ENCODE measurements at places on chromosomes 2 and 18.

- H3K4me3 ChIP-seq, result no peak overlapping the region
- no peaks in the 10 kb centered on the region for H3K27me3 ChIP-seq
- H3K36me3 ChIP-seq, result peaks cover 1% of the 10 kb centered on the region
- peaks cover 12% of the 10 kb centered on the region for H3K4me1 ChIP-seq
- DNase-seq, result no peak
These were observed 102.9 kb upstream of the ALPP start for GRCh38 chr2:232275670-232276069.

GRCh38 chr2:171387052-171387451 lies 46.7 kb downstream of the METTL8 start:
- DNase-seq, result no peak
- no peak overlapping the region for H3K4me3 ChIP-seq
- H3K36me3 ChIP-seq, result peaks cover 4% of the 10 kb centered on the region
- no peak overlapping the region for H3K27ac ChIP-seq

DNA sequence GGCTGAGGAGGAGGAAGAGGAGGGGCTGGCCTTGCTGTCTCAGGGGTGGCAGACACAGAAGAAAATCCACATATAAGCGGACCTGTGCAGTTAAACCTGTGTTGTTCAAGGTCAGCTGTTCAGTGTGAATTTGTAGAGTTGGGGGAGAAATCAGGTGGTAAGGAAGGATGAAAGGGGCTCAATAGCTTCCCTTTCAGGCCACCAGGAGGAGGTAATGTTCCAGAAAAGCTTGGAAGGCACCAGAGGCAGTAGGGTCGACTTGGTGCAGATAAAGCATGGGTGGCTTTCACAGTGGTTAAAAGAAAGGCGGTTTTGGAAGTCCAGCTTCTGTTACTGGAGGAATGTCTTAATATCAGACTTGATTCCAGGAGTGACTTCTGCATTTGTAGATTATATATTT lies 167.4 kb downstream of the THSD7B start:
- H3K36me3 ChIP-seq, result no peaks in the 10 kb centered on the region
- no peak for DNase-seq
- no peaks in the 10 kb centered on the region for H3K27me3 ChIP-seq
- H3K4me1 ChIP-seq, result no peaks in the 10 kb centered on the region

GRCh38 chr2:64472881-64473280 lies 18.9 kb downstream of the LGALSL start:
- H3K27ac ChIP-seq, result no peak overlapping the region
- DNase-seq, result no peak
- H3K4me3 ChIP-seq, result no peak overlapping the region
- H3K36me3 ChIP-seq, result no peaks in the 10 kb centered on the region
- H3K27me3 ChIP-seq, result no peaks in the 10 kb centered on the region

- H3K4me3 ChIP-seq, result no peak overlapping the region
- no peaks in the 10 kb centered on the region for H3K36me3 ChIP-seq
- DNase-seq, result no peak
These were observed 245.5 kb downstream of the FHOD3 start for GRCh38 chr18:36543030-36543429.

GRCh38 chr2:13193900-13194299 lies 477.2 kb downstream of the TRIB2 start:
- H3K4me3 ChIP-seq, result no peak overlapping the region
- H3K27ac ChIP-seq, result no peak overlapping the region
- DNase-seq, result no peak

DNA sequence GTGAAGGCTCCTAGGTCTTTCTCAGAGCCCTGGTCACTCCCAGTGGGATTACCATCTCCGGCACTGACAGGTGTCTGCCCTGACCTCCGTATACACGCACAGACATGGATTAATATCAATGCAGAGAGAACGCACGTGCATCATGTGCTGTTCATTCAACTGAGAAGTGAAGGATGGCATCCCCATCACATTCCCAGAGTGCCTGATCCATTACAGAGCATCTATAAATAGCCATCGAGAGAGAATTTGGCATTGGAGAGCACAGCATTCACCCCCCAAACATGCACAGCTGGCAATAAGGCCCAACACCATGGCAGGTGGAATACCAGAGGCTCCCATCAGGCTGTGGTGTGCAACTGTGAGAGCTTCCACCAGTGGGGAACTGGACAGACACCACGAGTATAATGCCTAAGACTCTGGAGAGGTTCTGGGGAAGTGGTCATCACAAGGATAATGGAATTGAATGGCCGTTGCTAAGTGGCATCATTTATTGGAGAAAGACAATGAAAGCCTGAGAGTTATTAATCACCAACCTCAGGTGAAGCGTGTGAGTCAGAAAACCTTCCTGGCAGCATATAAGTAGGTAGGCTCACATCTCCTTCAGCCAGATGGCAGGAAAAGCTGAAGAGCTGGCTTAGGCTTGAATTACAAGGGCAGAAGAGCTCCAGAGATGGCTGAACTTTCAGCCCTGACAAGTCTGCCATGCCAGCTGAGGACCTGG lies 244.5 kb upstream of the ID2 start:
- H3K36me3 ChIP-seq, result no peaks in the 10 kb centered on the region
- H3K27ac ChIP-seq, result no peak overlapping the region
- H3K4me3 ChIP-seq, result no peak overlapping the region
- no peaks in the 10 kb centered on the region for H3K4me1 ChIP-seq
- no peak for DNase-seq

- no peak overlapping the region for H3K27ac ChIP-seq
- H3K36me3 ChIP-seq, result no peaks in the 10 kb centered on the region
- no peaks in the 10 kb centered on the region for H3K4me1 ChIP-seq
These were observed 92.9 kb downstream of the TXNL1 start for GRCh38 chr18:56545464-56545863.

DNA sequence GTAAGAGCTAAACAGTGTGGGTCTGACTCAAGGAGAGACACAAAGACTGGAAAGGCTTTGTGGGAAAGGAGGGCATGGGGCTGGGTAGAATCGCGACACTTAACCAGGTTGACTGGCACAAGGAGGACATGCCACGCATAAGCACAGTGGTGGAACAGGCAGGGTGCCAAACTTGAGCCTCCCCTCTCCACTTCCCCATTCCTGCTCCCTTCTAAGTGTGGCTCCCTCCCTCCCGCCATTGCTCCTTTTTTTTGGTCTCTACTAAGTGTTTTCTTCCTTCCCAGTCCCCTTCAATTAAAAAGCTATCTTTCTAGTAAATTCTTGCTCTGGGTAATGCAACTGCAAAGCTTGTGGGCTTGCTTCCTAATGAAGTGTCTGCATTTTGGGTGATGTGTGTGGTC lies 40.3 kb upstream of the ZFP36L2 start:
- no peak for DNase-seq
- H3K4me3 ChIP-seq, result no peak overlapping the region
- no peaks in the 10 kb centered on the region for H3K27me3 ChIP-seq
- H3K27ac ChIP-seq, result no peak overlapping the region
